Activated CD4-positive, alpha-beta T cell treated with anti-CD3 and anti-CD28 coated beads, Interleukin-2, amount 50 U/mL, for 4 hours (primary cell): ENCODE measurements at places on chromosomes 3 and 15.

GRCh38 chr3:67653425-67654098 lies 850 bp downstream of the SUCLG2 start:
- DNase-seq = peak; percentile 14

DNA sequence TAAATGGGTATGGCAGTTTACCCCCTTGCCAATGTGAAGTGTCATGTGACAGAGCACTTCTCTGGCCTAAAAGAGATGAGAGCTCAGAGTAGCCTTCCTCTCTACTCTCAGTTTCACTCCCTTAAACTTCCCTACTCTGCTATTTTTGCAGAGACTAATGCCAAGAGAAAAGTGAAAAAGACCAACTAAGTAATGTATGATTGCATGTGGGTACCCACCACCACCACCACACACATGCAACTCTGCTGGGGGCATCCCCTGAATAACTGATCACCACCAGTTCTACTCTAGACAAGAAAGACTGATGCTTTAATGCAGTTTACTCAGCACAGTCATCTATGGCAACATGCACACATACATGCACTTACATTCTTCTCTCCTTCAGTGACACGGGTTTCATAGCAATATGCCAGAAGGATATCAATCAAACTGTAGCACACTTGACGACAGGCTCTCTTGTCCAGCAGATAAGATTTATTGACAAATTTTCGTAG lies 31.3 kb downstream of the SHQ1 start:
- DNase-seq = no peak

DNA sequence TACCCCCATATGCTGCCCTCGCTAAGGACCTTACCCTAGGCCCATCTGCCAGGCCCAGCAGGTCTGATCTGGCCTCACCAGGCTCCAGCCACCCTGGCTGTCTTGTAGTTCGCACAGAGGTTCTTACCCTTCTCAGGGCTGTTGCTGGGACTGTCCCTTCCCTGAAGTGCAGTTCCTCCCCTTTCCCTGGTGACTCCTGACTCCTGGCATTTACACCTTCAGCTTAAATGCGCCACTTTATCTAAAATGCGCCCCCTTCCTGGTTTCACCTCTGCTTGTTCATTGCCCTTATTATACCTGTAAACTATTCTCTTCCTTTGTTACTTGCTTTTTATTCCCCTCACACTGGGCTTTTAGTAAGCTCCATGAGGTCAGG lies 835 bp upstream of the TTLL3 start:
- DNase-seq = no peak

- no peak for DNase-seq
These were observed 60.3 kb downstream of the FEM1B start for GRCh38 chr15:68337826-68338225.

GRCh38 chr3:55545995-55546394 lies 58.9 kb upstream of the WNT5A start:
- DNase-seq = no peak

DNA sequence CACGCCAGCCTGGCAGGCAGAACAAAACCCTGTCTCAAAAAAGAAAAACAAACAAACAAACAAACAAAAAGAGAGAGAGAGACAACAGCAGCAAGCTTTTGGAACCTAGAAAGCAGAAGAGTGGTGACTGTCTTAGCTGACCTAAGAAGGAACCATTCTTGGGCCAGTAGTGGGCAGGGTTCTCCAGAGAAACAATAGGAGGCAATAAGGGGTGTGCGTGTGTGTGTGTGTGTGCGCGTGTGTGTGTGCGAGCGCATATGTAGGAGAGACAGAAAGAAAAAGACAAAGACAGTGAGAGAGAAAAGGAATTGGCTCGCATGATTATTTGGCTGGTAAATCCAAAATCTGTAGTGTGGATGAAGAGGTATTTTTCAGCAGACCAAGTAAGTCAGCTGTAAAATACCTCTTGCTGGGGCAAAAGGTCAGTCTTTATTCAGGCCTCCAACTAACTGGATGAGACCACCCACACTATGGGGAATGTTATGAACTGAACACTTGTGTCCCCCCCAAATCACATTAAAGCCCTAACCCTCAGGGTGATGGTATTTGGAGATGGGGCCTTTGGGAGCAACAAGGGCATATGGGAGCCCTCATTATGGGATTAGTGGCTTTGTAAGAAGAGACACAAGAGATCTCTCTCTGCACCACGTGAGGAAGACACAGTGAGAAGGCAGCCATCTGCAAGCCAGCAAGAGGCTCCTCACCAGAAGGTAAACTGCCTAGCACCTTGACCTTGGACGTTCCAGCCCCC lies 15.1 kb upstream of the BLM start:
- no peak for DNase-seq
